ENCODE measurements at places on chromosomes 2 and 18.

DNA sequence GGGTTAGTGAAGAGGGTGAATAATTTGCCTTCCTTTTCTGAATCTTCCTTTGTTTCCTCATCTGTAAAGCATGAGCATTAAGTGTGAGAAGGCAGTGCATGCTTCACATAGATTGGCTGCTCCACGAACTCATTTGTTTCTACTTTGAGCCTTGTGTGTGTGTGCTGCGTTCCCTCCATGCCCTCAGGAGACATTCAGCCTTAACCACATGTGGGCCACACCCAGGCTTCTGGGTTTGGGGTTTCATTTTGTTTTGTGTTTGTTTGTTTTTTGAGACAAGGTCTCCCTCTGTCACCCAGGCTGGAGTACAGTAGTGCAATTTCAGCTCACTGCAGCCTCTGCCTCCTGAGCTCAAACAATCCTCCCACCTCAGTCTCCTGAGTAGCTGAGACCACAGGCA, 843.3 kb downstream of the GALR1 start:
- DNase-seq: no peak

DNA sequence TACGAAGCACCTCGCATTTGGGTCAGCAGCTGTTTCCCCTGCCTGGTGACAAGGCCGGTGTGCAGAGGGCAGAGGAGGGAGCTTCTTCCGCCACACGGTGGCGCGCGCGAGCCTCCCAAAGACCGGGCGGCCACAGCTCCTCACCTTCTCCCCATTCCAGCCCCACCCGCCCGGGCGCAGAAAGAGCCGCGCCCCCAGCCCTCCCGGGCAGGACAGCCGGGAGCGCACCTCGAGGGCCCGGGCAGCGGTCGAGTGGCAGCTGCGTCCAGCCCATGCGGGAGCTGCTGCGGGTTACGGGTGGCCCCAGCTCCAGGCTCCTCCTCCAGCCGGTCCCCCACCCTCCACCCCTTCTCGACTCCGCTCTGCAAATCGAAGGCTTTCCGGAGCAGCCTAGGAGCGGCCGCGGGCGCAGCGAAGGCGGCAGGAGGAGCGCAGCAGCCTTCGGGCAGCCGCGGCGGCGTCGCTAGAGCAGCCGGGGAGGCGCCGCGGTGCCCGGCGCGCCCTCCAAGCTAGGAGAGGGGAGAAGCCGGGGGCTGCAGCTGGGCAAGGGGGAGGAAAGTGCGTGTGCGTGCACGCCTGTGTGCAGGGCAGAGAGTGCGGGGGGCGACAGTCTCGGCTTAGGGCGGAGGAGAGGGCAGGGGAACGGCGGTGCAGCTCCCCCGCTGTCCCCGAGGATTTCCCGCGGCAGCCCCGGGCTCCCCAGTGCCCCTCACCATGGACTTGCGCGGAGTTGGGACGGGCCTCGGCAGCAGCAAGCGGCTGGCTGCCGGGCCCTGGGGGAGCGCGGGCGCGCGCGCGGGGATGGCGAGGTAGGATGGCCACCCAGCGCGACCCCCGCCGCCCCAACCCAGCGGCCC, at the start of gene CCDC85A:
TSS of gene CCDC85A (plus strand) at position 348 of the 857 bp plus-strand sequence. CDS start 635 bp downstream, outside the sequence.
- DNase-seq: peak; percentile 79

DNA sequence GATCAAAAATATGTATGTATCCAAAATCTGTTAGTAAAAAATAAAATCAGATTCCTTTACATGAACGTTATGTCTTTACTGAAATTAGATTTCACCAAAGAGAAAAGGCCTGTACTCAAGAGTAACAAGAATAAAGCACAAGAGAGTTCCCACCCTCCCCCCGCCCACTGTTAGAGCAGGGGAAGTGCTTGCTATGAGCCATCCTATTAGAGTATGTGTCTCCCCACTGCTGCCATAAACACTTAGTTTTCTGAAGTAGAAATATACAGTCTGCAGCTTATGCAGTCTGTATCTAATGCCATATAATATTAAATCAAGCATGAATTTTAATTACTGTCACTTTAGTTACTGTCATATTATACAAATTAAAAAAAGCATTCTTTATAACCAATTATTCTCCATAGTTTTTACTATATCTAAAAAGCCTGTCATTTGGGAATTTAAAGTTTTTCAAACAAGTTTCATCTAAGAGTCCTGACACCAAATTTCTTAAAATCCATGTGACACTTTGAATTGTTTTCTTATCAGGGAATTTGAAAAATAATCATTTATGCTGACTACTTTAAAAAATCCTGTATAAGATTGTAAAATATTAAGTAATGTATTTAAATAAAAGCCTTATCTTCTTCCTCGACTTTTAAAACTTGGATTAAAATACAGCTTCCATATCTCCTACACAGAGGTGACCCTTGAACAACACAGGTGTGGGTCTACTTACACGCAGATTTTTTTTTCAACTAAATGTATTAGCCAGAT, 51.8 kb upstream of the GPR75 start:
- no peak for DNase-seq

- no peak for DNase-seq
These were observed 303.3 kb downstream of the CNTNAP5 start for GRCh38 chr2:124328397-124328796.

GRCh38 chr18:21053127-21053526, 58.5 kb downstream of the ROCK1 start:
- no peak for DNase-seq

DNA sequence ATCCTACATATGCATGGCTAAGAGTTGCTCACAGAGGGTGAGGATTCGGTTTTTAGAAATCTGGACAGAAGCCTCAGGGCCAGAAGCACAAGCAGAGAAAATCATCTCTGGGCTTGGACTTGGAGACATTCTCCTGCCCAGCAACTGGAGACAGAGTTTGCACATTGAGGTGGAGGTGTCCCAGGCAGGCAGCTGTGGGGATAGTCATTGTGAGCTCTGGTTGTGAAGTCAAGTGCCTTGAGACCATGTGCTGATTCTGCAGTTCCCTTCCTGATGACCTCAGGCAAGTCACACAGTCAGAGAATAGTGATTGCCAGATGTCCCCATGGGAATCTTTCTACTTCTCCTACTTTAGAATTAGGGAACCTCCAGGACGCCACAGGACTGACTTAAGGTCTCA, 108.4 kb upstream of the LDAH start:
- DNase-seq: no peak

GRCh38 chr2:182103526-182103925, 117.9 kb downstream of the PPP1R1C start:
- no peak for DNase-seq

GRCh38 chr2:141611981-141612380, 518.8 kb downstream of the LRP1B start:
- no peak for DNase-seq

GRCh38 chr2:162217598-162217997, 25.6 kb downstream of the FAP start:
- DNase-seq: no peak

DNA sequence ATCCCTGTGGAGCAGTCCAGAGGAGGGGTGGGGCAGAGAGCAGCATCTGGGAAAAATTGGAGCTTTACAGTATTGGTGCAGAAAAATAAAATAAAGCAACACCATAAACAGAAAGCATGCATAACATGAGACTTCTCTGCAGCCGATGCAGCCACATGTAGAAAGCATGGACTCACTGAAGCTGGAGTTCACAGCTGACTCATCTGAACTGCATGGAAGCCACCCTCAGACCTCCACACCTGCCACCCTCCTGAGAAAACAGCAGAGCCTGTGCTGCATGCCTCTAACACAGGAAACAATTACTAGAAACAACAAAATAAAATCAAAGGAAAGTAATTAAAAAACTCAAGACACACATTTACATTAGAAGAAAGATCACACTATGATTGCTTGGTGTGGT, 169.4 kb upstream of the ALKAL2 start:
- DNase-seq: no peak

DNA sequence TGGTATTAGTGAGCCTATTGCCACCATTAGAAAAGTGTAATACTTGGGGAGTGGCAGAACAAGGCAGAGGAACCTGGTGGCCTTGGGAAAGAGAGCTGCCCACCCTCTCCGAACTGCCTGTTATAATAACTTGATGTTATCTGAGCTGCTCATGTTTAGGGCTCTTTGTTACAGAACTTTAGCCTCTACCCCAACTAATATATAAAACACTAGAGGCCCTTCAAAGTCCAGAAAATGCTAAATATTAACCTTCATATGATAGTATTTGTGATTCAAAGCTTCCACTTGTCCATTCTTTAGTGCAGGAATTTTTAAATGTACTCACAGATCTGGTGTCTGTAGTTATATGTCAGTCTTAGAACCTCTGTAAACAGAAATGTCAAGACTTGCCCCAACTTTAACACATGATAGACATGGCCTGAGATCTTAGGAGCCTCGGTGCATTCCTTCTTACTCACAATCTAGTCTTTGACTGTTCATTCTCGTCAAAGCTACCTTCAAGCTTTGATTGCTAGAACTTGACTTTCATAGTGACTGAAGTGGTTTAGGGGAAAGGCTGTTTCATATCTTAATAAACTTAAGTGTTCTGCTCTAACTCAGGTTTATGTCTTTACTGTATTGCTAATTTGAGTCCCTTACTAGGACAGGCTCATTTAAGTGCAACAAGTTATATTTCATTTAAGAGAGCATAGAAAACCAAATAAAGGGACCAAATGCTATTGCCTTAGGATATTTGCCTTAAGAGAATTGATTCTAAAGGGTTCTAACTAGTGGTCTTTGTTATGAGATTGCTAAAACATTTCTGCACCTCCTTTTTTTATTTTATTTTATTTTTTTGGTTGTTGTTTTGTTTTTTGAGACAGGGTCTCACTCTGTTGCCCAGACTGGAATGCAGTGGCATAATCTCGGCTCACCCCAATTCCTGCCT, 41.6 kb downstream of the DDX1 start:
- DNase-seq: no peak

DNA sequence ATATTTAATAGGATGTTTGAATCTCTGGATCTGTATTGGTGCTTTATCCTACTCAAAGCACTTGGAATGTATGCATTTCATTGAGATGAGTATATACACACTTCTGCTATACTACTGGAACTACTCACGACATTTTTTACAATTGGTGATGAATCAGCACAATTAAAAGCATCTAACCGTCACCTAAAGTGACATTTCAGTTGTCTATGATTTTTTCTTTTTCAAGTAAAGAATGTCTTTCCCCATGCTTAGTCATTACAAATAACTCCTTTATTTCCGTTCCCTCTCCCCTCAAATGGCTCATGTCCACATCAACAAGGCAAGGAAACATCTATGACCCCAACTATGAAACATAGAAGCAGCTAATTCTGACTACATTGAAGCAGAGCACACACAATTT, 77.3 kb downstream of the CLIP4 start:
- DNase-seq: no peak

- no peak for DNase-seq
These were observed 18.0 kb upstream of the ACKR3 start for GRCh38 chr2:236551471-236552211.

GRCh38 chr2:136297994-136298393, 180.0 kb upstream of the CXCR4 start:
- no peak for DNase-seq

DNA sequence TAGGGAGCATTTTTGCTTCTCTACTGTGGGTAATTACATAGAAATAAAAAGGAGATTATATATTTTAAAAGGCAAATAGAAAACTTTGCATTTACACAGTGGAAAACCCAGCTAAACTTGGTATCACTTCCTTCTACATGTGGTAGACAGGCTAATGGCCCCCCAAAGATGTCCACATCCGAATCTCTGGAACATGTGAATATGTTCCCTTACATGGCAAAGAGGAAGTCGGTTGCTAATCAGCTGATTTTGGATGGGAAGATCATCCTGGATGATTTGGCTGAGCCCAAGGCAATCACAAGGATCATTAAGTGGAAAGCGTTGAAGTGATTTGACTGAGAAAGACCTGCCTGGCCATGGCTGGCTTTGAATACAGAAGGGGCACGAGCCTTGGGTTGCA, 26.2 kb downstream of the CREG2 start:
- no peak for DNase-seq

- no peak for DNase-seq
These were observed 32.7 kb downstream of the APCDD1 start for GRCh38 chr18:10487154-10487553.

DNA sequence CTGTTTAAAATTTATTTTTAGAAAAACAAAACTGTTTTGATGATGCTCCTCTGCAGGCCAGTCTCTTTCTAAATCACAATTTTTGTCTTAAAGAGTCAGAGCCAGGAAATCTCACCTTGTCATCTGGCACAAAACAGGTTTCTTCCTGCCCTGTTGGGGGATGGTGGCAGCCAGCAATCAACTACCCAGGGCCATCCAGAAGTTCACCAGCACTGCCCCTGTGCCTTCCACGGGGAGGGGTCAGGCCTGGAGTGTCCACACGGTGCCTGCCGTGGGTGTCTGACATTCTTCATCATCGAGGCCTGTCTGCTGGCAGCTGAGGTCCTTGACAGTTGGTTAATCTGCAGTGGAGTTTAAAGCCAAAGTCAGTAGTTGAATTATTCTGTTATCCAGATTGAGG, 40.0 kb upstream of the BMP10 start:
- no peak for DNase-seq

GRCh38 chr2:16645775-16646559, 19.7 kb downstream of the CYRIA start:
- DNase-seq: no peak

DNA sequence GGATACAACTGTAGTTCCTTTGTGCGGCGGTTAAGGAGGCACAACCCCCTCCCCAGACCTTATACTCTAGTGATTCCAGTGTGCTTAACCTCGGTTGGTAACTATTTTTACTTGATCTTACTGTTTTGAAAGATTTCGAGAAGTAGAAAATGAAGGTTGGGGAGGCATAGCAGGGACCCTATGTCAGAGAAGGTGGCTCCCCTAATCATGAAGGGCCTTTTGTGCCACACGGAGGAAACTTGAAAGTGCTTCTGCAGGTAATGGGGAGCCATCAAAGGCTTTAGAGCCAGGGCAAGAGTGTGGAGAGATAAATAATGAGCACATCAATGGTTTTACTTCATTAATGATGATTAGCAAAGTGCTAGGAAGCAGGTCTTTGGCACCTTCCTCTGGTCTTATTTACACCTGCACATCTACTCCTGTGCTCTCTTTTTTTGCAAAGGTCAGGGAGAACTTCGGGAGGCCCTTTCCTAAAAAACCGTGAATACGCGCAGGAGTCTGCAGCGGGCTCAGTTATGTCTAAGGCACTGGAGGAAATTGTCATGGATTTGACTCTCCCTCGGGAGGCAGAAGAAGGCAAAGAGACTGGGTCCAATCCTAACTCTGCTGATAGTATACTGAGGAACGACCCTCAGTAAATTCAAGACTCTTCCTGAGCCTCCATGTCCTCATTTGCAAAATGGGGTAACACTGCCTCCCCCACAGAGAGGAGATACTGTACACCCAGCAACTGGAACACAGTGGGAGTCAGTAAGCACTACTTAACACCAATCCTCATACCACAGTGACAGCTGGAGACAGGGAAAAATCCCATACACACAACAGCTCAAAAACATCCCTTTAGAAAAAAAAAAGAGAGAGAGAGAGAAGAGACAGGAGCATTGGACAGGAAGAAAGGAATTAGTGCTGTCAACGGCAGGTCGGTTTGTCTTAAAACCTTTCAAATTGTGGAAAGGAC, 81.6 kb downstream of the DDX1 start:
- no peak for DNase-seq

- no peak for DNase-seq
These were observed 50.4 kb upstream of the FZD5 start for GRCh38 chr2:207819839-207820784.

GRCh38 chr18:62118328-62118727, 68.5 kb downstream of the PIGN start:
- no peak for DNase-seq

GRCh38 chr2:221572219-221572820, at the start of gene EPHA4:
EPHA4 (minus strand) TSS chr2:221572304; CDS start chr2:221572248, 56 bp downstream.
- DNase-seq: peak; percentile 83

- no peak for DNase-seq
These were observed 13.9 kb downstream of the IL1F10 start for GRCh38 chr2:113081488-113082210.

All from stimulated activated naive CD8-positive, alpha-beta T cell treated with anti-CD3 and anti-CD28 coated beads, Interleukin-15, Interleukin-2, amounts not matched to agents 100 U/mL and 50 U/mL, for 24 hours (primary cell).